ENCODE measurements at places on chromosomes 2 and 18. TPM values are rescaled to one million over a fixed set of nuclear protein-coding genes. Genes with fewer than 3 reads are reported as not detected.

STPG4 gene
- 0.31 TPM for polyA plus RNA-seq

DNA sequence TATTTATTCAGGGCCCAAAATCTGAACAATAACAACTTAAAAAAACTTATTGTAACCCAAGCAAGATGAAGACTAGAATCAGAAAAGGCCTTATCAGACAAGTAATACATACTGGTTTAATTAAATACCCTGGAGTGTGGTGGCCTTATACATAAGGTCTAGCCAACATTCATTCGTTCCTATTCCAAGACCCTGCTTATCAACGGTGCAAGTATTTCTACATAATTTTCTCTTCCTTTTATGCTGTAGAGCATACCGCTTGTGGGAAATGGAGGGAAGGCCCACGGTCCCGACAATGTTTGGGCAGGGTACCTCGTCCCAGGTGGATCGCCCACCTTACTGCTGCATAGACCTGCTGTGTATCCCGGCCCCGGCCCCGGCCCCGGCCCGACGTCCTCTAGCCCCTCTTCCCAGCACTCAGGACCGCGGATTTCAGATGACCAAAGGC lies 708 bp downstream of the ZNF24 start:
- H3K27ac ChIP-seq: peak overlapping the region; percentile 99
- H3K4me3 ChIP-seq: peak overlapping the region; percentile 99
- H3K36me3 ChIP-seq: peaks cover 24% of the 10 kb centered on the region
- H3K27me3 ChIP-seq: no peaks in the 10 kb centered on the region
- H3K4me1 ChIP-seq: peaks cover 24% of the 10 kb centered on the region
- DNase-seq: no peak

DNA sequence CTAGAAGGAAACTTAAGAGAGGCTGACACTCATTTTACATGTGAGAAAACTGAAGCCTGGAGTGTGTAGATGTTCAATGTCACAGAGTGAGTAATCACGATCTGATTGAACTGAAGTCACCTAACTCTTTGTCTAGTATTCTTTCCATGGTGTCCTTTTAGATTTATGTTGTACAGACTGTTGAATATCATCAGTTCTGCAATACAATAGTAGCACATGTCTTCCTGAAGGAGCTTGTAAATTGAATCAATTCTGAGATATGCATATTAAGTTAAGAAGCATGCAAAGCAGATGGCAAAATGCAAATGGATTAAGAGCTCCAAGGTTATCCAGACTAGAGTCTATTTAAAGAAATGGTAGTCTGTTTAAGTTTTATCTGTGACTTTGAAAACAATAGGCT lies 484.9 kb upstream of the CRIM1 start:
- H3K27ac ChIP-seq: no peak overlapping the region
- no peak overlapping the region for H3K4me3 ChIP-seq
- H3K27me3 ChIP-seq: no peaks in the 10 kb centered on the region
- no peak for DNase-seq
- H3K4me1 ChIP-seq: no peaks in the 10 kb centered on the region
- H3K36me3 ChIP-seq: no peaks in the 10 kb centered on the region

GRCh38 chr2:186459009-186459408 lies 27.1 kb upstream of the ZC3H15 start:
- no peaks in the 10 kb centered on the region for H3K4me1 ChIP-seq
- H3K27ac ChIP-seq: no peak overlapping the region
- no peak for DNase-seq
- no peak overlapping the region for H3K4me3 ChIP-seq

DNA sequence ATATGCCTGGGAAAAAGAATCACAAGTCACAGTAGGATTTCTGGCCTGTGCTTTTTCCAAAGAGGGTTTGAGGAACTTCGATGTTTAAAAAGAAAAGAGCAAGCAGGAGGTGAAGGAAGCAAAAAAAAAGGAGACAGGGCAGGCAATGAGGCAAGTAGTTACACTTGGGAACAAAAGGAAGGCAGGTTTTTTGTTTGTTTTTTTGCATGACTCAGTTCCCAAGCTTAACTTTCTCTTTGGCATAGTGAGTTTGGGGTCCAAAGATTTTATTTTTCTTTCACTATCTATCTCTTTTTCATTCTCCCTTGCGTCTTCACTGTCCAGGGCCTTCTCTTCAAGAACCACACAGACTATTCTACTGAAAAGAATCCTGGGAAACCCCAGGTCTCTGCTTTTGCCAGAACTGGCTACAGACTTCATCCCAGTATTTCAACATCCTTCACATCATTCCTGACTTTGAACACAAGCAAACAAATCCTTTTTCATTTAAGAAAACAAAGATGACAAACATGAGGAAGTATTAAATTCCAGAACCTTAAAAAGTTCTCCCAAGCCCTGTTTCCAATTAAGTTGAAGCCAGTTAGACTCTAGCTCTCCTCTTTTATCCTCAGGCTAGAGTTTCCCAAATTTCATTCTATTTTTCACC lies 210.7 kb upstream of the RND3 start:
- H3K4me3 ChIP-seq: no peak overlapping the region
- H3K27me3 ChIP-seq: no peaks in the 10 kb centered on the region
- H3K36me3 ChIP-seq: no peaks in the 10 kb centered on the region
- no peaks in the 10 kb centered on the region for H3K4me1 ChIP-seq

Measured in B cell (primary cell).